ENCODE measurements at places on chromosomes 16 and 17. TPM values are rescaled to one million over a fixed set of nuclear protein-coding genes. Genes with fewer than 3 reads are reported as not detected.

KCNH6 gene
- total RNA-seq, result 4.1 TPM

CACNB1 gene
- 77.1 TPM for total RNA-seq

MYCBPAP gene
- 2.5 TPM for total RNA-seq

NUBP2 gene
- 66.1 TPM for total RNA-seq

GP1BA gene
- 0.47 TPM for total RNA-seq

CES5A gene
- total RNA-seq, result not detected

ARMC7 gene
- 9.9 TPM for total RNA-seq

KCTD11 gene
- total RNA-seq, result 2.2 TPM

DNA sequence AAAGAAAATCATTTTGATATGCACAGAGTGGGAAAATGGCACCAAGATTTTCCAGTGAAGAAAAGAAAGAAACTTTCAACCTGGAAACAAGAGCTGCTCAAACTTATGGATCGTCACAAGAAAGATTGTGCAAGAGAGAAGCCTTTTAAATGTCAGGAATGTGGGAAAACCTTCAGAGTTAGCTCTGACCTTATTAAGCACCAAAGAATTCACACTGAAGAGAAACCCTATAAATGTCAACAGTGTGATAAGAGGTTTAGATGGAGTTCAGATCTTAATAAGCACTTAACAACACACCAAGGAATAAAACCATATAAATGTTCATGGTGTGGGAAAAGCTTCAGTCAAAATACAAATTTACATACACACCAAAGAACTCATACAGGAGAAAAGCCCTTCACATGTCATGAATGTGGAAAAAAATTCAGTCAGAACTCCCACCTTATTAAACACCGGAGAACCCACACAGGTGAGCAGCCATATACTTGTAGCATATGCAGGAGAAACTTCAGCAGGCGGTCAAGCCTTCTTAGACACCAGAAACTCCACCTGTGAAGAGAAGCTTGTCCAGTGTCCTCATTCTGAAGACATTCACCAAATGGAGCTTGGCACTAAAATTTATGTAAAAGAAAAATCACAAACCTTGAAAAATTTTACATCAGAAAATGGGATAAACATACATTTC is 12.2 kb downstream of the ZNF75A start:
- H3K27ac ChIP-seq, result no peak overlapping the region
- no peaks in the 10 kb centered on the region for H3K4me1 ChIP-seq
- no peak overlapping the region for H3K4me3 ChIP-seq
- H3K36me3 ChIP-seq, result peaks cover 77% of the 10 kb centered on the region
- peaks cover 6% of the 10 kb centered on the region for H3K27me3 ChIP-seq

GRCh38 chr17:72380120-72380519 is 259.3 kb downstream of the SOX9 start:
- H3K4me3 ChIP-seq, result no peak overlapping the region
- no peaks in the 10 kb centered on the region for H3K36me3 ChIP-seq
- peaks cover 6% of the 10 kb centered on the region for H3K27me3 ChIP-seq
- H3K4me1 ChIP-seq, result peaks cover 25% of the 10 kb centered on the region
- no peak for DNase-seq

GRCh38 chr17:68368387-68368786 is 77.1 kb downstream of the ARSG start:
- H3K4me1 ChIP-seq, result no peaks in the 10 kb centered on the region
- H3K4me3 ChIP-seq, result no peak overlapping the region
- peaks cover 9% of the 10 kb centered on the region for H3K36me3 ChIP-seq
- no peak for DNase-seq
- no peak overlapping the region for H3K27ac ChIP-seq

- DNase-seq, result no peak
- peaks cover 5% of the 10 kb centered on the region for H3K27me3 ChIP-seq
These were observed 2.2 kb downstream of the ZNF668 start for GRCh38 chr16:31071861-31072260.

- H3K27ac ChIP-seq, result no peak overlapping the region
- H3K27me3 ChIP-seq, result no peaks in the 10 kb centered on the region
- H3K4me1 ChIP-seq, result no peaks in the 10 kb centered on the region
These were observed 8.1 kb downstream of the UBN1 start for GRCh38 chr16:4855371-4855770.

DNA sequence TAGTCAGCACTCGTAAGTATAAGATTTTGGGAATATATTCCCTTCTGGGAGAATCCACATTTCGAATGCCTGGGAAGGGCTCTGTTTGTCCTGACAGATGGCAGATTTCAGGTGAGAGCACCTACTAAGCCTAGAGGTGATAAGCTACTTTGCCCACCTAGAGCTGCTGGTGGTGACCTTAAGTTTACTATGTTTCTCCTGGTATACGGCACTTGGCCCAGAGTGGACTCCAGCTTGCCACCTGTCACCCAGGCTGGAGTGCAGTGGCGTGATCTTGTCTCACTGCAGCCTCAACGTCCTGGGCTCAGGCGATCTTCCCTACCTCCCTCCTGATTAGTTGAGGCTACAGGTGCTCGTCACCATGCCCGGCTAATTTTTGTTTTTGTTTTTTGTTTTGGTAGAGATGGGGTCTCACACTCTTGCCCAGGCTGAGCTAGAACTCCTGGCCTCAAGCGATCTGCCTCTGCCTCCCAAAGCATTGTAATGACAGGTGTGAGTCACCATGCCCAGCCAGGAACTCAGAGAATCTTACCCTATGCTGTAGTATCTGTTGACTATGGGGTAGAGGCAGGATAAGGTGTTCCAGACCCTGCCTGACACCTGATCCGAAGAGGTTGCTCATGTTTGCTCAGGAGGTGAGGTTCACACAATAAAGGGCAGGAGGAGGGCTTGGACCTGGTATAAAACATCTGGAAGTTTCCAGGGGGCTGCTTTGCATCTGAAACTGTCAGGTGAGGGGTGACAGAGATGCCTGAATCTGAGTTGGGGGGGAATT is at the start of gene ZG16:
TSS of gene ZG16 (plus strand) at position 681 of the 775 bp plus-strand sequence. CDS start 1,011 bp downstream, outside the sequence.
- peaks cover 2% of the 10 kb centered on the region for H3K27me3 ChIP-seq
- no peak within 1 kb of the TSS for H3K27ac ChIP-seq
- H3K4me3 ChIP-seq, result no peak within 1 kb of the TSS

GRCh38 chr17:21513012-21513570 is 136.9 kb downstream of the KCNJ12 start:
- no peak overlapping the region for H3K27ac ChIP-seq
- H3K36me3 ChIP-seq, result no peaks in the 10 kb centered on the region
- H3K4me1 ChIP-seq, result peaks cover 16% of the 10 kb centered on the region
- peaks cover 4% of the 10 kb centered on the region for H3K27me3 ChIP-seq
- no peak overlapping the region for H3K4me3 ChIP-seq

DNA sequence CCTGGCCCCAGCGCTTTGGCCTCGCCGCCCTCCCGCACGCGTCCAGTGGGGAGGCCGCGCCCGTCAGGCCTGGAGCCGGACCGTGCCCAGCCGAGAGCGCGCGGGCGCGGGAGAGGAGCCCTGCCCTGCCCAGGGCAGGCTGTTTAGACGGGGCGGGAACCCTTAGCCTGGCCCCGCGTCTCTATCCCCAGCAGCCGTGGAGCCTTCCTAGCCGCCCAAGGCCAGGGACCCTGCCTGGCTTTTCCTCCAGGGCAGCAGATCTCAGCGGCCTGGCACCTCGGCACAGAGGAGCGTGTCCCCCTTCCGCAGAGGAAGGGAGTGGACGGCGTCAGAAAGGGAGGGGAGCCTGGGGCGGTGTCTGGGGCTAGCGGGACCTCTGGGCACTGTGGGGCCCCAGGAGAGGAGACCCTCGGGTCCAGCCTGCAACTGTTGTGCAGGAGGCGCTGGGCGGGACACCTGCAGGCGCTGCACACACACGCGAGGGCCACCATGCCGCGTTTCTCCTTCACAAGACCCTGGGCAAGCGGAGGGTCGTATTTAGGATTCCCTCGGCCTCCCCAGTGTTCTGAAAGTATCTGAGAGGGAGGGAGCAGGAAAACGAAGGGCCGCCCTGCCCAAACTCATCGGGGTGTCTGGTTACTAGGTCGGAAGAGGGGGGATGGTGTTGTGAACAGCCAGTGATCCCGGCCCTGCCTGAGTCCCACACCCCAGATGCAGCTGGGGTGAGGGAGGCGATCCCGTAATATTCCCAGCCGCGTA is 2.3 kb upstream of the NPTX1 start:
- no peak overlapping the region for H3K27ac ChIP-seq
- no peak overlapping the region for H3K4me3 ChIP-seq
- no peaks in the 10 kb centered on the region for H3K36me3 ChIP-seq
- H3K4me1 ChIP-seq, result peaks cover 4% of the 10 kb centered on the region
- H3K27me3 ChIP-seq, result peaks cover 16% of the 10 kb centered on the region

DNA sequence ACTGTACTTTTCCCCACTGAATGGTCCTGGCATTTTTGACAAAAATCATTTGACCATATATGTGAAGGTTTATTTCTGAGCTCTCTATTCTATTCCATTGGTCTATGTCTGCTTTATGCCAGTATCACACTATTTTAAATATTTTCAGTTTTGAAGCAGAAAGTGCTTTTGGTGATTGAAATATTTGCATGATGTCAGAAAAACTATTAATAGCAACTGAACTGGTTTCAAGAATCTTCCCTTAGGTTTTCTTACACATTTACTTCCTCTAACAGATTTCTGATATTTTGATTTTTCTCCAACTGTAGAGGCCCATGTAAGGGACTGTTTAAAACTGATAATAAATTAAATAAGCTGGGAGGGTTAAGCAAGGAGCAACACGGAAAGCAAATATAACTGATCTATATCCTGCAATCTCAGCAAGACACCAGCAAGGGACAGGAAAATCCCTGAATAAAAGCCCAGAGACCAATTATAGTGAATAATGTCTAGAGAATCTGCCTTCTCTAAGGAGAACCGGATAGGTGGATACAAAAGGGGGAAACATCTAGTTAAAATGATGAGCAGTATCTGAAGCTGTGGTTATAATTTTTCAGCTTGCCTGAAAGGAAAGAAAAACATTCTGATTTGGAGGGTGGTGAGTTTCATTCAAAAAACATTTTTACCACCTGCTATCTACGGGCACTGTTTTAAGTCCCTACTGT is 80.9 kb upstream of the STAC2 start:
- no peak overlapping the region for H3K4me3 ChIP-seq
- H3K4me1 ChIP-seq, result peaks cover 3% of the 10 kb centered on the region
- no peak for DNase-seq

DNA sequence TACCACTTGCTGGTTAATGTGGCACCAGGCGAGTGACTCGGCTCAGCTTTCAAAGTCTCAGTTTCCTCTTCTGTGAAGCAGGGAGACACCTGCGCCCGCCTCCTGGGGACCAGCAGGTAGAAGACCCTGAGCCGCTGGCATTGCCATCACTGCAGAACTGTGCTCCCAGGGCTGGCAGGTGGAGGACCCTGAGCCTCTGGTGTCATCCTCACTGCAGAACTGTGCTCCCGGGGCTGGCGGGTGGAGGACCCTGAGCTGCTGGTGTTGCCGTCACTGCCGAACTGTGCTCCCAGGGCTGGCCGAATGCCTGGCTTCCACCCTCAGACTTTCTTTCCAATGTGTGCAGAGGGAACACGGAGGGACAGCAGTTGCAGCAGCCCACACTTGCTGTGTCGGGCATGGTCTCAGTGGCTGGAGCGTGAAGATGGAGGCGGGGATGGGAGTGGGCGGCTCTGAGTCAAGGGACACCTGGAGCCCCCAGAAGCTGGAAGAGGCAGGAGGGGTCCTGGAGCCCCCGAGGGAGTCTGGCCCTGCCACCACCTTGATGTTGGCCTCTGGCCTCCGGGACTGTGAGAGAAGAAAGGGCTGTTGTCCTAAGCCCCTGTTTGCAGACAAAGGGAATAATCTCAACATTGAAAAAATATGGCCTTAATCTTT is 75.8 kb upstream of the METTL9 start:
- DNase-seq, result no peak
- no peak overlapping the region for H3K4me3 ChIP-seq
- H3K36me3 ChIP-seq, result no peaks in the 10 kb centered on the region
- H3K27me3 ChIP-seq, result peaks cover 16% of the 10 kb centered on the region
- no peak overlapping the region for H3K27ac ChIP-seq

- H3K4me3 ChIP-seq, result no peak overlapping the region
- H3K36me3 ChIP-seq, result no peaks in the 10 kb centered on the region
- H3K4me1 ChIP-seq, result peaks cover 6% of the 10 kb centered on the region
- DNase-seq, result no peak
- H3K27ac ChIP-seq, result no peak overlapping the region
- H3K27me3 ChIP-seq, result peaks cover 2% of the 10 kb centered on the region
These were observed 16.9 kb downstream of the MAP3K3 start for GRCh38 chr17:63639125-63639524.

- H3K27ac ChIP-seq, result no peak overlapping the region
- no peak overlapping the region for H3K4me3 ChIP-seq
- H3K36me3 ChIP-seq, result peaks cover 7% of the 10 kb centered on the region
- H3K4me1 ChIP-seq, result peaks cover 9% of the 10 kb centered on the region
- peaks cover 4% of the 10 kb centered on the region for H3K27me3 ChIP-seq
- no peak for DNase-seq
These were observed 259.1 kb downstream of the C16orf95 start for GRCh38 chr16:87057951-87058560.

DNA sequence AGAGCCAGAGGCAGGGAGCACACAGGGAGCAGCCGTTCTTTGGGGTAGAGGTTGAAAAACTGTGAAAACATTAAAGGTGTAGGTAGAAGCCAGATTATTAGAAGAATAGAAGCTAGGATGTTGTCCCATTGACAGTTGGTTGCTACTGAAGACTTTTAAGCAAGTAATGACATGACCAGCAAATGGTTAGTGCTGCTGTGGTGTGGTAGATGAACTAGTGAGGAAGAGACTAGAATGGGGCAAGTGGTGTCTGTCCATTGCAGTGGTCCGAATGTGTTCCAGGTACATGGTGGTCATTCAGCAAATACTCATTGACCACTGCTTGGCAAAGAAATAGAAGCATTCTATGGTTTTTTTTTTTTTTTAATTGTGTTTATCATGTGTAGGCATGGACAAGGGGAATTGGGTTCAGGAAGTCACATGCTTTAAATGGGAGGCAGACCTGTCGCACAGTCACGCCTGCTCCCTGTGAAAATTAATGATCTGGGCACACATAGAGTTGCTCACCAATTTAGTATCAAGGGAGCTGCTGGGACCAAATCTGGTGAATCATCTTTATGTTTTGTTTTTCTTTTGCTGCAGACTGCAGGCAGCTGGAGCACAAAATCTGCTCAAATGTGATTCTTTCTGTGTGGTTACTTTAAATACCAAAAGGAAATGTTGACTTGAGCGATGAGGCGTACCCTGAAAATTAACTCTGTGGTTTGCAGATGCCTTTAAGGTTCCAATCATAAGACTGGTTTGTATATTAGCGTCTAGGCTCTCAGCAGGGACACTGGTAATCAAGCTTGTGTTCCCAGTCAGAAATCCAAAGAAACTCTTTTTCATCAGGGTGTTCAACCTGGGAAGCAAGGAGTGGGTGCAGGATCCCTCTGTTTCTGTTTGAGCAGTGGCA is 30.7 kb downstream of the YPEL2 start:
- no peaks in the 10 kb centered on the region for H3K36me3 ChIP-seq
- no peak overlapping the region for H3K27ac ChIP-seq
- H3K4me3 ChIP-seq, result no peak overlapping the region
- H3K27me3 ChIP-seq, result no peaks in the 10 kb centered on the region

- H3K36me3 ChIP-seq, result peaks cover 5% of the 10 kb centered on the region
- no peak for DNase-seq
- H3K27me3 ChIP-seq, result peaks cover 2% of the 10 kb centered on the region
- peaks cover 20% of the 10 kb centered on the region for H3K4me1 ChIP-seq
These were observed 70.4 kb upstream of the CACNG5 start for GRCh38 chr17:66764506-66764905.
